Hematopoietic multipotent progenitor cell treated with erythropoietin and hydrocortisone succinate and interleukin-3 and kit ligand, for 4 days (in vitro differentiated cells): ENCODE measurements at places on chromosomes 12 and 14.
A peak's percentile ranks its signal among the peaks of the same experiment; 100 is the strongest.

DNA sequence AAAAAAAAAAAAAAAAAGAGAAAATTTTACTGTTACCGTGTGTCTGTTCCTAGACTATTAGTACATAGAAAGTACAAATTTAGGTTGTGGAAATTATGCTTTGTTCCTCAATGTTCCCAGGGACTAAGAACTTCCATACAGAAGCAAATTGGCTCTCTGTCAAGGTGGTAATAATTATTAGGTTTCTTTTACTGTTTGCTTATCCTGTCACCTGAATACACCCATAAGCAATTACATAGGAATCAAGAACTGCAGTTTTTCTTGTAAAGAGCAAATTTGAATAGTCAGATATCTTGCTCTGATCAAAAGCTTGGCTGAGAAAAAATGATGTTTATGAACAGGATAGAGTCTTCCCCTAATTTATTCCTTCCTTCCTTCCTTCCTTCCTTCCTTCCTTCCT is 191.2 kb downstream of the AEBP2 start:
- no peak for DNase-seq

DNA sequence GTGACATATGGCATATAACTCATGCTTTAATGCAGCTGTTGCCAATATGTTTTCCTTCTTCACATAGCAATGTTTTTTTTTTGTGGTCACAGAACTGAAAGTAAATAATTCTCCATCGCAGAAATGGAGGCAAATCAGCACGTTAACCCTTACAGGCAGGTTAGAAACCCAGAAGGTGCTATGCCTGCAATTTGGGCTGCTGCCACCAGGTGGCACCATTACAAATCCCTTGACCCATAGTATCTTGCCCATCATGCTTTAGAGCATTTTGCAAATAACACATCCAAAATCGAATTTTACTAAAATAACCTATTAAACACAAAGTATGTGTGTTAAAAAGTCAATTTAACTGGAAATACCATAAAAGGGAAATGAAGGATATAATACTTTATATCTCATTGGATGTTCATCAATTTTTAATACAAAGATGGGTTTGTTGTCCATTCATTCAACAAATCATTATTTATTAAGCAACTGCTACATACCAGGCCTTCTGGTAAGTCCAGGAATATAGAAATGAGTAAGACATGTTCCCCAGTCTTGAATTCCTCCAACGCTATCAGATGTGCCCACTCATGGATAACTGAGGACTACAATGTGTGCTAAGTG is 340.1 kb downstream of the GLT1D1 start:
- DNase-seq, result peak; percentile 35

DNA sequence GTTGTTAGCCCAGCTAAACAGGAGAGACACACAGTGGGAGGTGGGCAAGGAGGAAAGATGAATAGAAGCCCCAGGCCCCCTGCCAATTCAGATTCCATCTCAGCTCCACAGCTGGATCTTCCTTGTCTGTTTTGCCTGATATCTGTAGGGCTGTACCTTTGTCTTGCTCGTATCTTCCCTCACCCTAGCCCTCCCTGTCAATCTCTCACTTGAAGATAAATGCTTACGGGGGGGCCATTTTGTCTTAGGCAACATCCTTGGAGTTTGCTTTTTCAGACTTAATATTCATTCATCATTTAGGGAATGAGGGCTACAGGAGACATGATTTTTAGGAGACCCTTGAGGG is 2.4 kb downstream of the KIF5A start:
- DNase-seq, result peak; percentile 53

DNA sequence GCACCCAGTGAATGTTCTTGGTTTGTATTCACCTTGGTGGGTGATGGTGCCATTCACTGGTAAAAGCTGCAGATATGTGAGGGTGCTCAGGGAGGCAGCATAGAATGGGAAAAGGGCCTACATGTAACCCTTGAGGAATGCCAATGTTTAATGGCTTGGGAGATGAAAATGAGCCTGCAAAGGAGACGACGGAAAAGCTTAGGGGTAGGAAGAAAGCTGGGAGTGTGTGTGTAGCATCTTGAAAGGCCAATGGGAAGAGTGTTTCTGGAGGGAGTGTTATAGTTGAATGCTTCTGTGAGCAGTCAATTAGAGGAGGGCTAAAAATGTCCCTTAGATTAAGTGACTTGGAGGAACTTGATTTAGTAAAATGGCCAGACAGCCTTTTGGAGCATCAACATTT is 24.9 kb downstream of the PPM1A start:
- no peak for DNase-seq
